ENCODE measurements at places on chromosomes 2 and 18.

DNA sequence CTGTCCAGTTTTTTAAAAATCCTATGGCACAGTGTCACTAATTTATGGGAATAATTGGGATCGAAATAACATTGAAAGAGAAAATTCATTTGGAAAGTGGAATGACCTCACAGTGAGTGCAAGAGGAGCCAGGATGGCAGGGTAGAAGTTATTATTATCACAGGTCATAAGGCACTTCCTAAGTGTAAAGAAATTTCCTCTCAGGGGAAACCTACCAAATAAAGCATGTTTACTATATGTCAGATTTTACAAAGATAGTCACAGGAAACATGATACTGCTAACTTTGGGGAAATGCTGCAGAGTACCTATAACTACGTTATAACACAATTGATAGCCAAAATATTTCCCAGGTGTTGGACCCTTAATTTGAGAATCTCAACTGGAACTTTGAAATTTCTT, 226.3 kb upstream of the SMAD7 start:
- peak; percentile 55 for DNase-seq

DNA sequence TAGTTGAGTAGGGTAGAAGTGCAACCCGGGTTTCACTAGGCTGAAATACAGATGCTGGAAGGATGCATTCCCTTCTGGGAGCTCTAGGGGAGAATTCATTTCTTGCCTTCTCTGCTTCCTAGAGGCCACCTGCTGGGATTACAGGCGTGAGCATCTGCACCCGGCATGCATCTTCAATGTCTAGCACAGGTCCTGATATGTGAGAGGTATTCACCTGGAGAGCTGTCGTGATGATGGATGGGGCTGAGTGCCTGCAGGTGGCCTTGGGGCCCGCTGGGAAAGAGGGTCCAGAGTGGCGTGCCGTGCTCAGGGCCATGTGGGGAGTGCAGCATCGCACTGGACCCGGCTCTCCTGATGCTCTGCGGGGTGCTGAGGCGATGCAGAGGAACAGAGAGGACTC, 6.6 kb upstream of the NTSR2 start:
- DNase-seq = no peak

GRCh38 chr18:12278215-12278671, 24.1 kb downstream of the CIDEA start:
- DNase-seq = no peak

- DNase-seq = no peak
Observed at GRCh38 chr2:80246534-80246933, 58.0 kb downstream of the LRRTM1 start.

- DNase-seq = no peak
Observed at GRCh38 chr2:9781252-9781651, 62.0 kb upstream of the TAF1B start.

DNA sequence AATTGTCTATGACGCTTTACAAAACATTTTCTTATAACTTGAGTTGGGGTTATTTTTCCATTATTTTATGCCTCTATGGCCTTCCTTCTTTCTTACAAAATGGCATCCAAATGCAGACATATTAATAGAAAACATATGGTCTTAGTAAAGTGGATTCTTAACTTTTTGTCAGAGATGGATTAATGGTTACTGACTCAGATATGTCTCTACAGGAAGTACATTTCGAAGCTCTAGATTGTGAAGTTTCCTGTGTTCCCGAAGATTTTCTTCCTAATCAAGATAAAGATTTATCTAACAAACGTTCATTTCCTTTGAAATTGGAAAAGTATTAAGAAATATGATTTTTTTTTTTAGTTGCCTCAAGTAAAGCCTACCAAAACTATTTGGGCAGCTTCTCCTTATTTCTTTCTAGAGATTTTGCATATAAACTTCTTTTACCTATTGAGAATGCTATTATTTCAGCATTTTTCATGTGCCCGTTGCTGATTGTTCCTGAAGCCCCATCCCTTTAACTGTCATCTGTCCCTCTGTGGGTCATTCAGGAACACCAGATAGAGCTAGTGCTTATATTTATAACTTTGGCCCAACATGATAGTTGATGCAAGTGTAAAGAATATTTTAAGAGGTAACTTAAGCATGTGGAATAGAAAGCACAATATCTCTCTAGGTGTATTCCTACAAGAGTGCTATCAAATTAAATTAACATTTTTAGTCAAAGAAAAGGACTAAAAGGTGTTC, 498.0 kb downstream of the CCDC85A start:
- DNase-seq = no peak

DNA sequence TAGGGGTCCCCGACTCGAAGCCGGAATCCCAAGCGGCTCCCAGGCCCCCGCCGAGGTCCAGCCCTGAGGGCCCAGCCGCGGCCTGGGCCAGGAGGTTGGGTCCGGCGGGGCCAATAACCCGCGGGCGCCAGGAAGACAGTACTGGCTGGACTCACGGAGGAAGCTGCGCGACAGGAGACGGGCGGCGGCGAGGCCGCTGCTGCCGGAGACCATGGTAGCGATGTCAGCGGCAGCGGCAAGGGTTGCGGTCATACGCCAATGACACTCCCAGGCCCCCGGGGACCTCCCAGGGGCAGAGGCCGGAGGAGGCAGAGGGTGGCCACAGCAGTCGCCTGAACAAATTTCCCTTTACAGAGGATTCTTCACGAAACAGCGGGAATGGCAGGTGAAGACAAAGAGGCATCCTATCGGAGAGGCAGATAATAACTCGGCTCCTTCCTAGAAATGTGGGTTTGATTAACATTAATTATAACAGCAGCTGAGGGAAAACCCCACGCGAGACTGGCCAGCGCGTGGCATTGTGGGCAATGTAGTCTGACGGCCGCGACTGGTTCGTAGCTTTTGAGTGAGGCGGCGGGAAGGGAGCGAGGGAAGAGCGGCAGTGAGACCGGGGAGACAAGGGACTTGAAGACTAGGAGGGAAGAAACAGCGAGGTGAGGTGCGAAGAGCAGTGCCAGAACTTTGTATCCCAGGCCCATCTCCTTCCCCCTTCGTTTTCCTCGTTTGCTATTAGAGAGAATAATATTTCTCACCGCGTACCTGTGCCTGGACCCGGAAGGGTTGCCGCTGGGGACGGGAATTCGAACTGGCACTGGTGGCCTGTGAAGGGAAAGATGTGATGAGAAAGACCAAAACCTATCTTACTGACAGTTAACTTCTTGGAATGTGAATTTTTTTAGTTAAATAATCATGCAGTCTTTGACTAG, at the start of gene SUCLG1:
Gene SUCLG1, minus strand, starts transcription at position 263 of the 926 bp plus-strand sequence. Its CDS starts 11 bp downstream, at position 252.
- DNase-seq = peak; percentile 54

Measured in dermis microvascular lymphatic vessel endothelial cell (primary cell).